Caco-2 (cell line): ENCODE measurements at places on chromosomes 12 and 14. TPM values are rescaled to one million over a fixed set of nuclear protein-coding genes. Genes with fewer than 3 reads are reported as not detected.

- H3K27ac ChIP-seq, result no peak overlapping the region
- DNase-seq, result no peak
- H3K36me3 ChIP-seq, result no peaks in the 10 kb centered on the region
- H3K27me3 ChIP-seq, result no peaks in the 10 kb centered on the region
- H3K4me3 ChIP-seq, result no peak overlapping the region
- H3K4me1 ChIP-seq, result peaks cover 27% of the 10 kb centered on the region
Measured at GRCh38 chr12:113420996-113421595, 1.1 kb upstream of the SDSL start.

The C14orf119 gene
- total RNA-seq, result 46.3 and 52.0 TPM in 2 replicates

The CD4 gene
- not detected in 2 replicates for total RNA-seq

DNA sequence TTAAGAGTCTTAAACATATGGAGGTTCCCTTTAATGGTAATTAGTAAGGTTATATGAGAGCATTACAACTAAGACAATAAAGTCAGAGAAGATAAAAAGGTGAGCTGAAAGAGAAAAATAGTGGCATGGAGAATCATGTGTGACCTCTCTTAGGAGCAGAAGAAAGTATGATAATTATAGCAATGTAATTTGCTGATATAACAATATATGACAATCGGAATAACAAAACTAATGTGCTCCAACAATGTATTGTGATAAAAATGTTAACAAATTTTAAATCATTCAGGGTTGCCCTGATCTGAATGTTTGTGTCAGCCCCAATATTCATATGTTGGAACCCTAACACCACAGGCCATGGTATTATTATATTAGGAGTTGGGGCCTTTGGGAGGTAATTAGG lies 269.6 kb upstream of the PPFIA2 start:
- H3K4me3 ChIP-seq, result no peak overlapping the region
- H3K4me1 ChIP-seq, result no peaks in the 10 kb centered on the region
- H3K27ac ChIP-seq, result no peak overlapping the region
- no peaks in the 10 kb centered on the region for H3K36me3 ChIP-seq

The CNTN1 gene
- total RNA-seq, result not detected in 2 replicates

The PRH2 gene
- total RNA-seq, result 0.93 TPM in 1 of 2 replicates, not detected in the other
